Myocyte (in vitro differentiated cells): ENCODE measurements at places on chromosomes 16 and 17. TPM values are rescaled to one million over a fixed set of nuclear protein-coding genes. Genes with fewer than 3 reads are reported as not detected.

CDRT15 gene
- total RNA-seq, result not detected in 2 replicates

NPIPB9 gene
- 0.68 and 1.1 TPM in 2 replicates for total RNA-seq

DNA sequence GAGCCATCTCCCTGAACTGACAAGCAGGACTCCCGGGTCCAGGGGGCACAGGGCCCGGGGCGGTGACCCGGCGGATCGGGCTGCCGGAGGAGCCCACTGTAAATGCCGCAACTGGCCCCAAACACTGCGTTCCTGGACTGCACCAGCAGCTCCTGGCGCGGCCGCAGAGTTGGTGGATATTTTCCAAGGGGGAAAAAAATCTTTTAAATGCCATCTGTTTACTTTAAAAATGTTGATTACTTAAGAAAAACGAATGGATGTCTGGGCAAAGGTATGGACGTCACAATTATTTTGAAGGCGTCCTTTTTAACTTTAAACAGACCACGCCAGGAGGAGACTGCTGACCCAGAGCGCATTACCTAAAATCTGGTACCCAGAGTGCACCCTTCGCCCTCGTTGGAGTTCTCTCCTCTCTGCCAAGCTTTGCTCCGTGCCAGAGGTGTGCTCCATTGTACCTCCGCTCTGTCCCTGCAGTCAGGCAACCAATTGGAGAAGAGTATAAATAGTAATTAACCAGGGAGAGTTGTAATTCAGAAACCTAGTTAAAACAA lies 3.4 kb downstream of the HS3ST3B1 start:
- no peak for DNase-seq

DNA sequence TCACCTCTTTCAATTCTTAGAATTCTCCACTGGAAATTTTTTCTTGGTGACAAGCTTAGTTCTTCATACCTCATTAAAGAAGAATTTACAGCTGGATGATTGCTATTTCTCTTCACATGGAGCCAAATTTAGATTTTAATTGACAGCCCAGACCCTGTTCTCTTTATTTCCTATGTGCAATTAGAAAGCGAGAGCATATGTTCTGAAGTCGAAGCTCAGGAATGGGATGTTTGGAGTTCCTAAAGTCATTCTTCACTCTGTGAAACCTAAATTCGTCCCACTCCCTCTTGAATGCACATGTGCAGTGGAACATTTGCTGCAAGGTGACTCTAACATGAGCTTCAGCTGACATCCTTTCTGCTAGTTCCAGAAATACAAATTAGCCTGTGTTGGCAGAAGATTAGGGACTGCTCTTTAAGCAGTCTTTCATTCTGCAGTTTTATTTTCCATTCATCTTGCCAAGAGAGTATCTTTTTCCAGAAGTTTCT lies 129.3 kb upstream of the KCNJ16 start:
- DNase-seq, result peak; percentile 43

- DNase-seq, result no peak
Observed at GRCh38 chr17:78910497-78911284, 7.7 kb upstream of the CEP295NL start.

GRCh38 chr17:75681289-75681688 lies 14.2 kb downstream of the SAP30BP start:
- no peak for DNase-seq

SLC47A2 gene
- 3.8 and 5.6 TPM in 2 replicates for total RNA-seq

MYH1 gene
- total RNA-seq, result 0.36 and 1.8 TPM in 2 replicates

DNA sequence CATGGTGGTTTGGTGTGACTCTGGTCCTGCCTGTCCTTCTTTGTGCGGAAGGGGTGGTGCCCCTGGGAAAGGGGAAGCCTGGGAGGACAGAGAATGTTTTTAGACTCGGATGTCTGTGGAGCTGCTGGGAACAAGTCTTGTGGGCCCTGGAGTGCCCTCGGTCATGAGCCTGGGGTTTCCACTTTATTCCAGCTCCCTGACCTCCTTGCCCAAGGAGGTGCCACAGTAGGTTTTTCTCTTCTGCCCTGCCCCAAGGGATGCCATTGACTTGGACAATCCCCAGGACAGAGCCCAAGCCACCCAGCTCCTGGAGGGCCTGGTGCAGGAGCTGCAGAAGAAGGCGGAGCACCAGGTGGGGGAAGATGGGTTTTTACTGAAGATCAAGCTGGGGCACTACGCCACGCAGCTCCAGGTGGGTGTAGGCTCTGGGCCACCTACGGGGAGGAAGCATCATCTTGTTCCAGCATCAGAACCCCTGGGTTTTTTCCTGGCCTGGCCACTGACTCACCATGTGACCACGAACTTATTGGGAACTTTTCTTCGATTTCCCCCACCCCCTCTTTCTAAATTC lies 1.4 kb downstream of the STAT5A start:
- no peak for DNase-seq

- no peak for DNase-seq
Observed at GRCh38 chr17:6970992-6971391, 24.9 kb upstream of the ALOX12 start.

- peak; percentile 62 for DNase-seq
Observed at GRCh38 chr17:3558603-3559269, 1.1 kb upstream of the TRPV3 start.

TMEM235 gene
- total RNA-seq, result not detected in 2 replicates

FUS gene
- 14.6 and 18.3 TPM in 2 replicates for total RNA-seq

MMP25 gene
- 0.05 TPM in 2 replicates for total RNA-seq

DNAH17 gene
- total RNA-seq, result 0.10 TPM in 1 of 2 replicates, not detected in the other

DNA sequence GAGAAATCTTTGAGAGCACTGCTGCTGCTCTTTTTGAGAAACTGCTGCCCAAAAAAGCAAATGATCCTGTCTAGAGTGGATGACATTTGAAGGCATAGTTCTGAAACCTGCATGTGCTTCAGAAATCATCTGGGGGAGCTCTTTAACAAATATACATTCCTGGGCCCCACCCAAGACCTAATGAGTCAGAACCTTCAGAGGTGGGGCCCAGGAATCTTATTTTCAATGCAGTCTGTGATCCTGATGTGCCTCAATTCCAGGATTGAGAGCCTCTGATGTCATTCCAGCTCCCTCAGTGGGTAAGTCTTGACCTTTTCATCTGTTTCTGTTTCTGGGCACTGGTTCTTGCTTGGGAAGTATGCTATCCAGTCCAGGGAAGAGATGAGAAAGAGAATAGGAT lies 42.3 kb downstream of the HNF1B start:
- DNase-seq, result no peak

- DNase-seq, result no peak
Observed at GRCh38 chr17:78675316-78675616, 98.1 kb upstream of the DNAH17 start.

GRCh38 chr16:84687715-84688114 lies 12.1 kb upstream of the USP10 start:
- peak; percentile 69 for DNase-seq

- no peak for DNase-seq
Observed at GRCh38 chr17:15971098-15971678, 26.3 kb downstream of the ADORA2B start.

GRCh38 chr17:42133461-42134041 lies 10.9 kb downstream of the HSPB9 start:
- peak; percentile 44 for DNase-seq

LITAFD gene
- not detected in 2 replicates for total RNA-seq

GRCh38 chr16:23668225-23668624 lies 10.5 kb upstream of the PLK1 start:
- peak; percentile 17 for DNase-seq

DNA sequence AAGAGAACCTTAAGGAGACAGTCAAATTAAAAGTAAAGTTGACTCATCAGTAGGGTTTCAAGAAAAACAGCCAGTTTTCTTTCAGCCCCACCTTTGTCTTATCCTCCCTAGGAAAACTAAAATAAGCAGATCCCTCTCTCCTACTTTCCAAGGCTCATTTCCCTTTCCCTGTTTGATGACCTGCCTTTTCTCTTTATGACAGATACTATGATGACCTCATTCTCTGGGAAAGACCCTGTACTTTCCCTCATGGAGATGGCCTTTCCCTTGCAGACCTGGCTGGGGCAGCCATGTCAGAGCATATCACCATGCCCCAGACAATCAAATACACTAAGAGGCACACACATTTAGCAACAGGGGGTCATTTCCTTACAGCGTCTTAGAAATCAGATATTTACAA lies 53.6 kb downstream of the GPR139 start:
- no peak for DNase-seq
